Inflammatory macrophage (primary cell): ENCODE measurements at places on chromosomes 1 and 21.
A peak's percentile ranks its signal among the peaks of the same experiment; 100 is the strongest.

DNA sequence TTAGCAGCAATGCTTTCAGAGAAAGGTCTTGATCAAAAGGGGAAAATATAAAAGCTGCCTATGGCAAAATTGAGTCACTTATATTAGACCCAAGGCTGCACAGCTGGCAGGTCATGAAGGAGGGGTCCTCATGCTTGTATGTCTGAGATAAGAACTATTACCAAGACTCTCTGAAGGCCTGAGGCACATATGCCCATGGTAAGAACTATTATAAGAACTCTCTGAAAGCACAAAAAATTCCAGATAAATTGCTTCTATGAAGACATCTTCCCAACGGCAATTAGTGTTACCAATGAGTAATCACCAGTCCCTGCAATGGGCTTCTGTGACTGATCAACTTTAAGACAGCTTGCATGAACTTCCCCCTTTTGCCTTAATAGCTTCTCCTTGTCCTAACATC is 42.8 kb upstream of the LRIF1 start:
- no peak for DNase-seq

DNA sequence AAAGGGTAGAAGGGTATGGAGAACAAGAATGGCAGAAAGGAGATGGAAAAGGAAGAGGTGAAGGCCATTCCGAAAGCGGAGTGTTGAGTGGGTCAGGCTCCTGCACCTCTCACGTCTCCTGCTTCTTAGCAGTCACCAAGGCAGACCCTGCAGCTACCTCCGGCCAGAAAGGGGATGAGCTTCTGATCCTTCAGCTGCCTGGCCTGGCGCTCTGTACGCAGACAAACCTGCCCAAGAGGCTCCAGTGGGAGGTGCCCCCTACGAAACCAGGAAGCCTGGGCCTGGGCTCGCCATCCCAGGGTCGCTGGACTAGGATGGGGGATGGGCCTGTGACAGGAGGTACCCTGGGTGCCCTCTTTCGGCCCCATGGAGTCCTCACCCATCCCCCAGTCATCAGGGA is 3.0 kb downstream of the GPR61 start:
- no peak for DNase-seq

GRCh38 chr1:47991673-47992072 is 5.5 kb downstream of the TRABD2B start:
- DNase-seq = no peak

DNA sequence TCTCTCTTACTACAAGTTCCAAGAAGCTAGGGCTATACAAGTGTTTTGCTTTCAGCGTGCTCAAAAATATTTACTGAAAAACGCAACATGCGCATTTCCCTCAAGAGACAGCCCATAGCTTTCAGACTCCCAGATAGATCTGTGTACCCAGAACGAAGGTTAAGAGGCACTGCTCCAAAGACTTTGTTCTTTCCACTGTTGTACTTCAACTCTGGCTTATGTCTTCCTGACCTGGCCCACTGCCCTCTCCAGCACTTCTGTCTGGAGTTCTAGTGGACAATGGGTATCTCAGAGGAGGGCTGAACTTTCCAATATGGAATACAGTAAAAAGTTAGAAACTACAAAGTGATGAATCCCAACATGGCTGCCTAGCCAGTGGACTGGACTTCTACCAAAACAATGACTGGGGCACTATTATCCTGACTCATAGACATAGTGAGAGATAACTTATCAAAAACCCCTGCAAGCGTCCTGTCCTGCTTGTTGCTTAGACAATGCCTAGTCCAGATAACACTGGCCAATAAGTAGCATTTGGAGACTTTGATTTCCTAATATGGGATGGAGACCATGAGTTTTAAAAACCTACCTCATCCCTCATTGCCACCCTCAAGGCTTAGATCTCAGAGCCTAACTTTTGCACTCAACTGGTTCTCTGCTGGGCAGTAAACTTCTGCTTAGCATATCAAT is 8.8 kb upstream of the ADAR start:
- no peak for DNase-seq

- DNase-seq = no peak
These were observed 141.9 kb downstream of the TSEN15 start for GRCh38 chr1:184193451-184193850.

GRCh38 chr1:96308314-96308713 is 413.3 kb upstream of the PTBP2 start:
- DNase-seq = peak; percentile 43

- no peak for DNase-seq
These were observed 93.7 kb downstream of the HHIPL2 start for GRCh38 chr1:222454186-222454585.

DNA sequence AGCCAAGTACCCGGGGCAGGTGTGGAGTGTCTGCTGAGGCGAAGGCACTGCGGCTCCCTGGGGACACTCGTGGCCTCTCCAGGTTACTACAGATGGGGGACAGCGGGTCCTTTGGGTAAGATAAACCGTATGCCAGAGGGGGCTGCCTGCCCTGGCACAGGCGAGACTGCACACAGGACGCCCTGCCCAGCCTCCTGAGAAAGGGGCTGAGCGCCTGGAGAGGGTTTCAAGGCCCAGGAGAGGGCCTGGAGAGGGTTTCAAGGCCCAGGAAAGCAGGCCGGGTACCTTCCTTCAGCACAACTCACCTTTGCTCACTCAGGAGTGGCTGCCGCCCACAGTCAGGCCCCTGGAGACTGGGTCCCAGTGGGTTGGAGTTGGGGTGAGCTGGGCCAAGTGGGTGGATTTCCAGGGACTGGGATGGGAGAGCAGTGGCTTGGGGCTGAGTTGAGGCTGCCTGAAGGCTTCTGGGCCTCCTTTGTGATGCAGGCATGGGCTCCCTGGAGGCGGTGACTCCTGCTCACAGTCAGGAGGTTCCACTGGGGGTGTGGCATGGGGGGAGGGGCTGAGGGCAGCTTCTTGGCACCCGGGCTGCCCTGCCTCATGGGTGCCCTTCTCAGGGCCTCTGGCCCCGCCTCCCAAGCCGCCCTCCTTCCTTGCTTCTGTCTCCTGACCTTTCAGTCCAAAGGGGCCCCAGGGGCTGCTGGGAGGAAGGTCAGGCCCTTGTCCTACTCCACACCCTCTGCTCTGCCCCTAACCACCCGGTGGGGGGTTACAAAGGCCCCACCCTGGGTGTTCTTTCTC is at the start of gene MMEL1:
Gene MMEL1 (minus strand): TSS at position 456 of the 801 bp plus-strand sequence. CDS start 3,532 bp downstream, outside the sequence.
- no peak for DNase-seq

DNA sequence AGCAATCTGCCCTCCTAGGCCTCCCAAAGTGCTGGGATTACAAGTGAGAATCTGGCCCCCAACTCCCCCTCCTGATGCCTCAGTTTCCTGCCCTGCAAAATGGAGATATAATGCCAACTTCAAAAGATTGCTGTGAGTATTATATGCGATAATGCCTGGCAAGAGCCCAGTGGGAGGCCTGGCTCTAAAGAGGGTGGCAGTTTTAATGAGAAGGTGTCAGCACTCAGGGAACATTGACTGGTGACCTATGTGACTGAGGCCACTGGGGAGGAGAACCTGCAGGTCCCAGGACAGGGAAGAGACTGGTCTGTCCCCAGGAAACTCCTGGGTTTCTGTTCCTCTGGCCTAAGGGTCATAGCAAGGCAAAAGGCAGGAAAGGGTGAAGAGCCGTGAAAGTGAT is 11.0 kb downstream of the HSPG2 start:
- DNase-seq = no peak
